ENCODE measurements at places on chromosomes 2 and 18. TPM values are rescaled to one million over a fixed set of nuclear protein-coding genes. Genes with fewer than 3 reads are reported as not detected.

CHPF gene
- total RNA-seq, result 13.2 TPM

- no peak for DNase-seq
These were observed 13.7 kb downstream of the LDLRAD4 start for GRCh38 chr18:13232086-13232917.

SNED1 gene
- 7.1 TPM for total RNA-seq

GRCh38 chr2:134455426-134455825 lies 201.6 kb downstream of the MGAT5 start:
- no peak for DNase-seq

- no peak for DNase-seq
These were observed 194.2 kb downstream of the INHBB start for GRCh38 chr2:120539937-120540718.

ERICH2 gene
- not detected for total RNA-seq

Data from activated naive CD4-positive, alpha-beta T cell treated with anti-CD3 and anti-CD28 coated beads, Interleukin-2, amount 50 U/mL, for 72 hours (primary cell).